Stimulated activated effector memory CD8-positive, alpha-beta T cell treated with anti-CD3 and anti-CD28 coated beads, Interleukin-12 subunit alpha, Interleukin-12 subunit beta, amount 100 ng/mL, for 72 hours (primary cell): ENCODE measurements at places on chromosomes 3 and 15.

GRCh38 chr3:194930377-194931204, 244.9 kb downstream of the FAM43A start:
- no peak for DNase-seq

GRCh38 chr15:78906316-78906620, 33.6 kb downstream of the MORF4L1 start:
- DNase-seq: no peak

- DNase-seq: no peak
These were observed 71.2 kb downstream of the TIGIT start for GRCh38 chr3:114364806-114365654.

DNA sequence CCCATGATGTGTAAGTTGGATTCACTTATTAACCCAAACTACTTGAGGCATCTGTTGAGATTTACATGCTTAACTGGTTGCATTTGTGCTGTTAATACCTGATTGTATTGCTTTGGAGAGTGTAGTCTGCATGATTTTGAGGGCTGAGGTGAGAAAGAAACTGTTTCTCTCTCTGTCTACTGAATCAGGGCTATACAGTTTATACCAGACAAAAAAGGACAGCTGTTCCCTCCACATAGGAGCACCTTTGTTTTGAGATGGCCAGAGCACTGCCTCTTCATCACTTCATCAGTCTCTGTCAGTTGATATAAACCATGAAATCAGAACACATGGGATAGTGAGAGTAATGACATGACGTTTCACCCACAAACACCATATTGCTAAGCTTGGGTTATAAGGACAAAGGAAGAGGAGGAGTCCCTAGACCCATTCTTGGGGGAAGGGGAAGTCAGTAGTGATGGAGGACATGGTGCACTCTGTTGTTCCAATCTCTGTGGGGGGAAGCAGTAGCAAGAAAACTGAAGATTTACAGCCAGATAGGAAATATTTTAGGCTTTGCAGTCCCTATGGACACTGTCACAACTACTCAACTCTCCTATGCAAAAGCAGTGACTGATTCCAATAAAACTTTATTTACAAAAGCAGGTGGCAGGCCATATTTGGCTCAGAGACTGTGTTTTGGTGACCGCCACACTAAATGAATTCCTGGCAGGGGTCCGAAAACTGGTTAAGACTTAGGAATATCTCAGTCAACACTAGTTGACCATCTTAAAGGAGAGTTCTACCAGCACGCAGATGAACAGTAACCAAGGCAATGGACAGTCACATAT, 123.9 kb upstream of the NR2E3 start:
- DNase-seq: peak; percentile 22

DNA sequence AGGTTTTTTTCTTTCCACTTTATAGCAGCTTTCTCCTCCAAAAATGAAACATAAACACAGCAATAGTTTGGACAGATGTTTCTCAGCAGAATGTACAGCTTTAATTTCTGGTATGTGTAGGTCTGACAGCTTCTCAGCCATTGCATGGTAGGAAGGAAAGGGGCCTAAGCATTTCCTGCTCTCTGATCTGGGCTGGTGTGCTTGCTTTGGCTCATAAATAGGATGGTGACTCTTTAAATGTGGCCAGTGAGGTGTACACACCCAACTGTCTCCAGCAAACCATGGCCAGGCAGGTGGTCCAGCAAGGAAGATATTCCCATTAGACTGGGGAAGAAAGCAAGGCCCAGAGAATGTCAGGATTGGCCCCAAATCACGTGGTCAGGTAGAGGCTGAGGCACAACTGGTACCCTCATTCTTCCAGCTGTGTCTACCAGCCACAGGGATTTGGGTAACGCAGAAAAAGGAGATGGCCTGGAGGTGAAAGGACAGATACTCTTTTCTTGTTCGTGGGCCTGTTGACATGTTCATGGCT, 52.1 kb downstream of the ITGA11 start:
- DNase-seq: no peak

DNA sequence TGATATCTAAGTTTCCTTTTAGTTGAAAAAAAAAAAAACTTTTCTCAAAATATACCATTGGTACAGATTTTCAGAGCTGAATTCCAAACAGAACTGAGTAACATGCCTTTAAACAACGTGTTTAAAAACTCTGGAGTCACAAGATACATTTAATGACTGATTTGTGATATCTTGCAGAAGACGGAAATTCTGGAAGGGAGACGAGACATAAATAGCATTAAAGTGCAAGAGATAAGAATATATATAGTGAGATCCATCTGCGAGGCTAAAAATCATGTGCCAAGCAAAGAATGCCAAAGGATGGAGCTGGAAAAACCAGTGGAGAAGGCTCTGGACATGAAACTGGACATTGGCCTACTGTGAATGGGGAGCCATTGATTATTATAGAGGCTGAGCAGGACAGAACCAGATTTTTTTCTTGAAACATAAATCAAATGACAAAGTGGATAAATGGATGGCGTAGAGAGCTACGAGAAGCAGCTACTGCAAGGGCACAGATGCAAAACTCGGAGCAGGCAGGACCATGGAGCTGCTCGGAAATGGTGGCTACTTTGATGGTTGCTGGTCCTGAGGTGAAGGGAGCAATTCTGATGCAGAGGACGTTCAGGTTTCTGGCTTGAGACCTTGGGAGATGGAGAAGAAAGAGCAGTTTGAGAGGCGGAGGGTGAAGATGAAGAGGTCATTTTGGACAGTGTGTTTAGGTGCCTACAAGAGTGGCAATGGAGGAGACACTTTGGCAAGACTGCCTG, 88.8 kb downstream of the CPN2 start:
- no peak for DNase-seq

- no peak for DNase-seq
These were observed 150.0 kb downstream of the MEIS2 start for GRCh38 chr15:36950371-36950770.

DNA sequence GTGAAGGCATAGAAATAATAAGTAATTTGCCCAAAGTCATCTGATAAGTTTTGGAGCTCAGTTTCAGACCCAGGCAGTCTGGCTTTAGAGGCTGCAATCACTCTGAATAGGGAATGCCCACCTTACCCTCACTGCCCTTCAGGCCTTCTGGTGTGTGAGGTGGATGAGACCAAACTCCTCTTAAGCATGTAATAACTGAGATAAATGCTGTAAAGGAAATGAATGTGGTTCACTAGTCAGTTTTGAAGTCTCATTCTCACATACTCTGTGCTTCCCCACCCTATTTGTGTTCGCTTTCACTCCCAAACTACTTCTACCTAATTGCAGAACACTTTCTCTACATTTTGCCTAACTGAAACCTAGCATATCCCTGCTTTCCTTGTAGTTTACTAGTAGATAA, 144.1 kb downstream of the FILIP1L start:
- DNase-seq: no peak

DNA sequence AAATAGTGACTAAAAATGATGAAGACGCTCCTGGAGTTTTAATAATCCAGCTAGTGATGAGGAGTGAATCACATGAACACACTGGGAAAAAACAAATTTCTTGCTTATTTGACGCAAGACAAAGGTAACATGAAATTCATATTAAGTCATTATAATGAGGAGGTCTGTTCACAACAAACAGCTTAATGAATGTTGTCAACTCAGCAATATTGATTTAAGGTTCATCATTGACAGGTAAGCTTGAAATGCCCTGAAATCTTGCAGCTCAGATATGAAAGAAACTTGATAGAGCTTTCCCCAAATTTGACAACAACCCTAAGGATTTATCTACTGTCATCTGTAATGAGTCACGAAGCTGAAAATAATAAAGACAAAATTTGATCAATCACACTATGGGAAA, 108.1 kb upstream of the SELENOK start:
- DNase-seq: no peak

DNA sequence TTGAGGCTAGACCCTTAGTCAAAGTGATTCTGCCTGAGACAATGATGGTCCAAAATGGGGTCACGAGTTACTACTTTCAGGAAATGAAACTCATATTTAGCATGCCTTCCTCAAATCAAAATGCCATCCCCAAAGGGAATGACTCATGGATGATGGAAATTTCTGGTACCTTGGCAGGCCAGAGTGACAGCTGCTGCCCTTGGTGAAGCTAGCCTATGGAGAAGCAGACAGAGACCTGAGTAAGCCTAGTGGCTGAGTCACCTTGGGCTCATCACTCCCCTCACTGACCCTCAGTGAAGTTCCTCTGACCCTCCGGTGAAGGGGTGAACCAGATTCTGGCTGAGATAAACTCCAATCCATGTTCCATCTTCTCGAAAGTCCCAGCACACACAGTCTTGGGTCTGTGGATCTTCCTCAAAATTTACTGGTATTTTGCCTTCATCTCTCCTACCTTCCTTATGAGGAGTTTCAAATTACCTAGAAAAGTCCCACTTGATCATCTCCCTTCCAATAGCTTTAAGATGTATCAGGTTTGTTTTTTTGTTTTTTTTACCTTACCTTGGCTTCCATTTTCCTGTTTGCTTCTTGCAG, 54.5 kb upstream of the ABHD17C start:
- DNase-seq: no peak

- DNase-seq: no peak
These were observed 984 bp downstream of the RNU6-1 start for GRCh38 chr15:67838789-67839332.

GRCh38 chr3:16309558-16309957, 44.5 kb downstream of the OXNAD1 start:
- peak; percentile 58 for DNase-seq

GRCh38 chr3:75136100-75136897, 521.8 kb upstream of the CNTN3 start:
- DNase-seq: no peak

GRCh38 chr3:120681018-120681417, 1.0 kb downstream of the HGD start:
- DNase-seq: no peak

DNA sequence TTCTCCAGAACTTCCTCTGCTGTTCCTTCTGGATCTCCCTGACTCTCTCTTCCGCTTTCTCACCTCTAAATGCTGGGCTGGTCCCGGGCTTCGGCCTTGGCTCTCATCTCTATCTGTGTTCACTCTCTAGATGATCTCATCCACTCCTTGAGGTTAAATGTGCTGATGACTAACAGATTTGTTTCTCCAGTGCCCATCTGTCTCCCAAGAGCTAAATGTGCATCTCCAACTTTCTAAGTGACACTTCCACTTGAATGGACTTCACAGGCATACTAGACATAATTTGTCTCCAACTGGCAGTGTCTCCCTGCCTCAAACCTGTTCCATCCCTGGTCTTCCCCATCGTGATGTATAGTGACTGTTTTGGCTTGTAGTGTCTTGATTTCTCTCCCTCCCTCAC, 95.3 kb downstream of the ITPR1 start:
- no peak for DNase-seq

- no peak for DNase-seq
These were observed 81.4 kb upstream of the TBC1D5 start for GRCh38 chr3:17823816-17824215.

DNA sequence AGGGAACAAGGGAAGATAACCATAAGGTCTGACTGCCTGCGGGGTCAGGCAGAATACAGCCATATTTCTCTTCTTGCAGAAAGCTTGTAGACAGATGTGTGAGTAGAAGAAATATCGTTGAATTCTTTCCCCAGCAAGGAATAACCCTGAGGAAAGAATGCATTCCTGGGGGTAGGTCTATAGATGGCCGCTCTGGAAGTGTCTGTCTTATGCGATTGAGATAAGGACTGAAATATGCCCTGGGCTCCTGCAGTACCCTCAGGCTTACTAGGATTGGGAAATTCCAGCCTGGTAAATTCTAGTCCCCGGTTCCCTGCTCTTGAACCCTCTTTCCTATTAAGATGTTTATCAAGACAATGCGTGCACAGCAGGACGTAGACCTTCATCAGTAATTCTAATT, 15.8 kb upstream of the SST start:
- DNase-seq: no peak

GRCh38 chr15:34625007-34625406, 41.6 kb upstream of the GOLGA8B start:
- DNase-seq: no peak

DNA sequence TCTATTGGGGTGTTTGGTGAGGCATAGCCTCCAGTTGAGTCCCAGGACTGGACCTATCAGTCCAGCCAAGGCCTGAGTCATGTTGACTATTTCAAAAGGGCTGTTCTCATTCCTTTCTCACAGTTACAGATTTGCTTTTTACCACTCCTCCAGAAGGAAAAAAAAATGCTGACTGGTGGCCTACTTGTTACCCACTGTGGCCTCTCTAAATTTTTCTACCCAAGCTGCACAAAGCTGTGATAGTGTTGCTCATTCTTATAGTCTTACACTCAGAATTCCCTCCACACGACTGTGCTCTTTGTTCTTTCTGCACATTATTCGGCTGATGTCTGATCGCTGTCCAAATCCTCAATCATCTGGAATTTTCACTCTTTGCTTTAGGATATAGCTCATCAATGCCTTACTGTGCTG, 1142.2 kb downstream of the IGSF11 start:
- DNase-seq: no peak

- no peak for DNase-seq
These were observed 38.6 kb downstream of the TKT start for GRCh38 chr3:53217175-53217574.

- DNase-seq: no peak
These were observed 111.3 kb downstream of the MEGF11 start for GRCh38 chr15:66142285-66142684.

- no peak for DNase-seq
These were observed 153.8 kb downstream of the SEMA6D start for GRCh38 chr15:47870956-47871625.

GRCh38 chr15:27928386-27928785, 170.7 kb downstream of the OCA2 start:
- DNase-seq: no peak

- no peak for DNase-seq
These were observed 84.3 kb downstream of the SHQ1 start for GRCh38 chr3:72763751-72764440.

DNA sequence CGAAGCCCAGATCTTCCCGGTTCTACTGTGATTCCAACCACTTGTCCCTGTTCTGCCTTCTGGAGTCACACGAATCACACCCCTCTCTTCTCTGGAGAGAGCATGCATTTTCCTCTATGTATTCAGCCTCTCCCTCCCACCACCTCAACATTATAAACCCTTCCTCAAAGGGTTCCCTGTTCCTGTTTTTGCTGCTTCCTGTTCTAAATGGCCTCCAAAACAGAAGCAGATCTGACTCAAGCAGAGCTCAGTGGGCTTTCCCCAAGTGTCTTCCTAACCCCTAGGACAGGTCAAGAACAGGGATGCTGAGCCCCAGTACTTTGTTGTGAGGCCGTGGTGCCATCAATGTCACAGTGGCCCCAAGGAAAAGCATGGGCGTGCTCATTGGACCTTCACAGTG, 75.7 kb upstream of the ARNT2 start:
- no peak for DNase-seq

DNA sequence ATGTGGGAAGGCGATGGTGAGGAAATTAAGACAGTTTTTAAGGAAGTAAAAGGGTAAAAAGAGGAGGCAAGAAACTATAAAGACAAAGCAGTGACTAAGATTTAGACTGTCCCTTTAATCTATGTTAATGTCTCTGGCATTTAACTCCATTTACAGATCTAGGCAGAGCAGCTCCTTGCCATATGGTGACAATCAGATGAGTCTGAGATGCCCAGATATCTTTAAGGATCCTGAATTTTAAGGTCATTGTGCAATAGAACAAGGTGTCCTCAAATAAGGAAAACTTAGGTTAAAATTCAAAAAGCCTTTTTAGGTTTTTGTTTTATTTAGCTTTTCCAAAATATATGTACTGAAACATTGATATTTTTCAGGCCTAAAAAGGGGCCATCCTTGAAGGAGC, 24.1 kb downstream of the RASGRP1 start:
- DNase-seq: no peak

- DNase-seq: no peak
These were observed 96.0 kb upstream of the NPHP3 start for GRCh38 chr3:132818251-132818650.

GRCh38 chr3:16520241-16520969, 6.9 kb upstream of the RFTN1 start:
- no peak for DNase-seq
